ENCODE measurements at places on chromosomes 5 and 9. TPM values are rescaled to one million over a fixed set of nuclear protein-coding genes. Genes with fewer than 3 reads are reported as not detected.
A peak's percentile ranks its signal among the peaks of the same experiment; 100 is the strongest.

The SLC6A18 gene
- not detected for total RNA-seq

The KIF12 gene
- total RNA-seq = 0.34 TPM

GRCh38 chr5:45402804-45403455 lies 293.2 kb downstream of the HCN1 start:
- no peak for DNase-seq

DNA sequence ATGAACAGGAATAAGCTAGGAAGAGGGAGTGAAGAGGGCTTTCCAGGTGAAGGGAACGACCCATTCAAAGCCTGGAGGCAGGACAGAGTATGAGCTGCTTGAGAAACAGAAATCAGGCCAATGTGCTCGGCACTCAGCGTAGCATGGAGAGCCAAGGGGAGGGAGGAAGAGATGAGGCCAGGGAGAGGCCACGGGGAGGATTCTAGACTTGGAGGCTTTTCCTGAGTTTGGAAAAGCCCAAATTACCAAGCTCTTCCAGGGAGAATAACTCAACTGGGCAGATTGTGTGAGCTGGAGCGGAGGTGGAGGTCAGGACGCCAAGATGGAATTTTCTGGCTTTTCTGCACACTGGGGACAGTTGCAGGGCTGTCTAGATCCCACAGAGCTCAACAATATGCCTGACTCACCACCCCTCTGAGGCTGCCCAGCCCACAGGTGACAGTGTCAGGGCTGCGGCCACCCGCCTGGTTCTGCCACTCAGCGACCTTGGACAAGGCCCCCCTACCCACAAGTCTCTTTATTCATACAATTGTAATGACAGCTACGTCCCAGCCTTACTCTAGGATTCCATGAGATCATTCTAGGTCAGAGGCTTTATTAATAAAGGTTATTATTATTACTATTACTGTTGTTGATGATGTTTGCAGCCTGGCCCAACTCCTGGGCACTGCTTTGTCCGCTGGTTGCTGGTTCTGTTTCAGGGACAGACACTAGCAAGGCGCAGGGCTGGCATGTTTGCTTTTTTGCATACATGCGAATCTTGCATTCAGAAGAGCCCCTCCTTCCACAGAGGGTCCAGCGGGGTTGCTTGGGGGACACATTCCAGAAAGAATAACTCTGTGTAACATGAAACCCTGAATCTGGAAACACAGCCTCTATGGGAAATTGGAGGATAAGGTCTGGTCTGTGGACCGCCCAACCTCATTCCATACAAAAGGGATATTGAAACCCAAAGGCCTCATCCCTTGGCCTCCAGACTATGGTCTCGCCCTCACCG lies 9.4 kb upstream of the LMX1B start:
- DNase-seq = no peak

GRCh38 chr9:77010527-77010926 lies 8.9 kb upstream of the FOXB2 start:
- DNase-seq = no peak

The ABL1 gene
- 113 TPM for total RNA-seq

GRCh38 chr5:98179791-98180755 lies 593.4 kb upstream of the RGMB start:
- no peak for DNase-seq

DNA sequence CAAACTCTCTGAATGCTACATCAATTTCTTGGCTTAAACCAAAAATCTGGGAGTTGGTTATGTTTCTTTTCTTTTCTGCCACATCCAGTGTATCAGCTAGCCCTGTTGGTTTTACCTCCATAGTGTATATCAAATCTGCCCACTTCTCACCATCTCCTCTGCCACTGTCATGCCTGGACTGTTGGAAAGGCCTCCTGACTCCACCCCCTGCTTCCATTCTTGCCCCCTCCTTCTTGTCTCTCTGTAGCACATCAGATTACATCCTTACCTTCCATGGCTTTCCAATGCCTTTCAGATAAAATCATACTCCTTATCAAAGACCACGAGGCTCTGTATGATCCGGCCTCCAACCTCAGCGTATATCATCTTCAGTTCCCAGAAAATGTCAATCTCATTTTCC lies 35.4 kb downstream of the STXBP1 start:
- DNase-seq = no peak

- DNase-seq = no peak
Observed at GRCh38 chr5:118628660-118629354, 359.5 kb downstream of the DTWD2 start.

GRCh38 chr5:103272377-103272776 lies 13.8 kb downstream of the MACIR start:
- DNase-seq = peak; percentile 11
